ENCODE measurements at places on chromosomes 3 and 15. TPM values are rescaled to one million over a fixed set of nuclear protein-coding genes. Genes with fewer than 3 reads are reported as not detected.

Gene CCNB2
- total RNA-seq: 40.9 TPM

- no peak for DNase-seq
Observed at GRCh38 chr3:163919154-163919553, 1159.1 kb downstream of the SI start.

DNA sequence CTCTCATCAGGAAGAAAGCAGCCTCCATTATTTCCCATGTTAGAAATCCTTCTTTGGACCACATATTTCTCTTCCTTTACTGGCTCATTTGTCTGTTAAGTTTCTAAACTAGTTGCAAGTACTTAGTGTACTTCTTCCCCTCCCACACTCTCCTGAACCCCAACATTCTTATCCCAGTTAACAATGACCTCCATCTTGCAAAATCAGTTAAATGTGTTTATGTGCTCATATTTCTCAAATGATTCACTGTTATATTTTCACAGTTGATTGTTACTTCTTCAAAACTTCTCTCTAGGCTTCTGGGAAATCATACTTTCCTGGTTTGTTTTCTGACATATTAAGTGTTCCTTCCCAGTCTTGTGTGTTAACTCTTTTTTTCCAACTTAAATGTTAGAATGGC lies 856.9 kb downstream of the EPHA3 start:
- no peak for DNase-seq

GRCh38 chr15:38129531-38130204 lies 123.0 kb upstream of the SPRED1 start:
- no peak for DNase-seq

DNA sequence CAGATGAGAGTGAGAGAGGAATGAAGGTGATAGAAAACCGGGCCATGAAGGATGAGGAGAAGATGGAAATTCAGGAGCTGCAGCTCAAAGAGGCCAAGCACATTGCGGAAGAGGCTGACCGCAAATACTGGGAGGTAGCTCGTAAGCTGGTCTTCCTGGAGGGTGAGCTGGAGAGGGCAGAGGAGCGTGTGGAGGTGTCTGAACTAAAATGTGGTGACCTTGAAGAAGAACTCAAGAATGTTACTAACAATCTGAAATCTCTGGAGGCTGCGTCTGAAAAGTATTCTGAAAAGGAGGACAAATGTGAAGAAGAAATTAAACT lies 88.9 kb downstream of the EOMES start:
- no peak for DNase-seq

Gene MEIS2
- 143 TPM for total RNA-seq

DNA sequence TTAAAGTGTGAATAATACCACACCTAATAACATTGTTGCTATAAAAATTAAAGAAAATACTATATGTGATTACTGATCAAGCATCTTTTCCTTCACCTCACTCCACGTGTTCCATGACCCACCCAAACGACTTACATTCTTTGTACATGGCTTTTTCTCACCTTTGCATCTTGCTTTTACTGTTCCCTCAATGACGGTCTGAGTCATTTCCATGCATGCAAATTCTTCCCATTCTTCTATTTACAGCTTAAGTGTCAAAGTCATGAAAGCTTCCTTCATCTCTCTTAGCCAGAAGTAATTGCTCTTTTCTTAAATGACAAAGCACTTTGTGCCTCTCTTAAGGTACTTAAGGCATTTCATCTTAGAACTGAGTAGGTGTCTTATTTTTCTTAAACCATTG lies 64.0 kb downstream of the GREM1 start:
- DNase-seq: no peak

Gene RBP2
- not detected for total RNA-seq
